ENCODE measurements at places on chromosomes 4 and X.

DNA sequence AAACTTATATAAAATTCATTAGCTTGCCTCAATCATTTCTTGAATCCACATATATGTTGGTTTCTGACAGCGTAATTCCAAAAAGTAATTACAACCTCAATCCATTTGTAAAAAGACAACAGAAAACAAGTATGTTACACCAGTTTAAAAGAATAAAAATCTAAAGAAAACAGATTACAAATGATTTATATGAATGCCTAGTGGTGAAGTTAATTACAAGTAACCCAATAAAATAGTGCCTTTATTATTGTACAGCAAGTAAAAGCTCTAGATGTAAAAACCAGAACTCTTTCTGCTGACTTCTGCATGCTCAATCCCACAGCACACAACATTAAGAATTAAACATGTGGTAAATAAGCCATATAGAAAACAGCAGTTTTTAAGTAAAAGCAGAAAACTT is 197.8 kb downstream of the MAB21L2 start:
- no peak for DNase-seq

GRCh38 chrX:47723689-47724088 is 64.7 kb upstream of the UXT start:
- no peak for DNase-seq

- DNase-seq: no peak
Measured at GRCh38 chr4:109355835-109356234, 53.4 kb upstream of the COL25A1 start.

- peak; percentile 4 for DNase-seq
Measured at GRCh38 chr4:22720091-22720490, 27.4 kb downstream of the GBA3 start.

DNA sequence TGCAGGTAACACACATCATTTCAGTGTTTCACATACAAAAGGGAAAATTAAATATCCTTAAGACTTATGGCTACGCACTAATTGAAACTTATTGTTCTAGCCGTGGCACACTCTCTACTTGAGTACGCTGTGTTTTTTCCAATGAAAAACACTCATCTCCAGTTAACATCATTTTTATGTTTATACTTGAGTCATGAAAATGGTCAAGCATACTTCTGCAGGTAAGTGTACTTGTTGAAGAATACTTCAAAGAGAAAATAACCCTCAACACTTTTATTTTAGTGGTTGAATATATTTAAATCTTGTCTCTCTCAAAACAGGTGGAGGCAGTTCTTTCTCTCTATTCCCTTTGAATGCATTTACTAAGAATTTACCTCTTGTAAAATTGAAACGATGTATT is 538.7 kb upstream of the PCDH7 start:
- no peak for DNase-seq

DNA sequence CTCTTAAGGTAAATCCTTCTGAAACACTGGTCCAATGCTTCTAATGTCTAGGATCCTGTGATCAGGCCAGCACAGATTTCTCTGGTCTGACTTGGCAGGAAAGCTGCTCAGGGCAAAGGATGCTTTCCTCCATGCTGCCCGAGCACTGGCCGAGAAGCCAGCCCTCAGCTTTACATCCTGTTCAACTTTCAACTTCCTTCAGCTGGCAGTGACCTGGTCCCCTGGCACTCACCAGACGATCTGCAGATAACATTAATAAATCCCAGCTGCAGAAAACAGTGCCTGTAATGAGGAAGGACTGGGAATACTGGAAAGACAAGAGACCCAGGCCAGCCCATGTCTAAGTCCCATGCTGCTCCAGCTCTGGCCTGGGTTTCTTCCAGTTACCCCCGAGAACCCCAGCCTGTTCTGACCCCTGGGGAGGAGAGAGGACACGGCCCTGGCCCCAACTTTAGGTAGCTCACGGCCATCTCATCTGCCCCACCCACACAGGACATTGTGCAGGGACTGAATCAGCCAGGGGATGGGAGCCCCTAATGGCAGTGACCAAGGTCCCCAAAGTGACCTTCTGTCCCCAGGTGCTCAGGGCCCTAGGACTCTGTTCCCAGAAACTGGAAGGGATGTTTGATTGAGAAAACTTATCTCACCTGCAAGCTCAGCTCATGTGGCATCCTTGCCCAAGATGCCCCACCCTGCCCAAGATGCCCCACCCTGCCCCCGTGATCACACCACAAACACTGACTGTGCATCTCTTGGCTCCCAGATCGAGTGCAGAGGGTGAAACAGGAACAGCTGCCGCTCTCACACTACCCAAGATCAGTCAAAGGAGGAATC is 28.0 kb downstream of the JAKMIP1 start:
- DNase-seq: no peak

- DNase-seq: no peak
Measured at GRCh38 chrX:7055386-7056137, 92.0 kb upstream of the STS start.

DNA sequence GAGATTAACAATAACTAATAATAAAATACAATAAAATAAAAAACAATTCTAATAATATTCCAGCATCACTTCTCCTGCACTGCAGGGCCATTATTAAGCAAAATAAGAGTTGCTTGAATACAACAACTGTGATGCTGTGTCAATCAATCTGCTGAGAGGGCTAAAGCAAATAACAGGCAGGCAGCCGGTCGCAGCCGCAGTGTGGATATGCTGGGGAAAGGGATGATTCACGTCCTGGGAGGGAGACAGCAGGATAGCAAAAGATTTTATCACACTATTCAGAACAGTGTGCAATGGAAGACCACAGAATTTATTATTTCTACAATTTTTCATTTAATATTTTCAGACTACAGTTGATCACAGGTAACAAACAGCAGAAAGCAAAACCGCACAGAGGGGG is 76.5 kb upstream of the SMARCAD1 start:
- DNase-seq: peak; percentile 5

DNA sequence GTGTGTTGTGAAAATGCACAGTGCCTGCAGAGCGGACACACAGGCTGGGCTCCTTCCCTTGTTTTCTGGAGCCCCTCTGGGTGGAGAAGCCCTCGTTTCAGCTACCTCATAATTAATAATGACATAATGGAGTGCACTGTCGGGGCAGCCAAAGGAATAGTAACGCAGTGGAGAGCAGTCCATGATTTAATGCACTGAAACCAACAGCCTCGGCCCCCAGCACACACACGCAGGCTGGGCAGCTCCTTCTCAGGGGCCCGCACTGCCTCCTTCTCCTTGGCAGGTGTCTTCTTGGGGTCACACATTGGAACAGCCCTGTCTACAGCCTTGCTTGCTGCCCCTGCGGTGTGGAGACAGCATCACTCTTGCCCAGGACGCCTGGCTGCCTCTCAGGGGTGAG is 89.2 kb downstream of the DCTD start:
- DNase-seq: no peak

- DNase-seq: peak; percentile 83
Measured at GRCh38 chrX:103517246-103517645, 2.0 kb downstream of the RAB40A start.
